ENCODE measurements at places on chromosomes 11 and 22. TPM values are rescaled to one million over a fixed set of nuclear protein-coding genes. Genes with fewer than 3 reads are reported as not detected.
A peak's percentile ranks its signal among the peaks of the same experiment; 100 is the strongest.

H19 gene
- total RNA-seq = not detected

- peak; percentile 62 for DNase-seq
These were observed 3.3 kb upstream of the ANKRD13D start for GRCh38 chr11:67285541-67286498.

DNA sequence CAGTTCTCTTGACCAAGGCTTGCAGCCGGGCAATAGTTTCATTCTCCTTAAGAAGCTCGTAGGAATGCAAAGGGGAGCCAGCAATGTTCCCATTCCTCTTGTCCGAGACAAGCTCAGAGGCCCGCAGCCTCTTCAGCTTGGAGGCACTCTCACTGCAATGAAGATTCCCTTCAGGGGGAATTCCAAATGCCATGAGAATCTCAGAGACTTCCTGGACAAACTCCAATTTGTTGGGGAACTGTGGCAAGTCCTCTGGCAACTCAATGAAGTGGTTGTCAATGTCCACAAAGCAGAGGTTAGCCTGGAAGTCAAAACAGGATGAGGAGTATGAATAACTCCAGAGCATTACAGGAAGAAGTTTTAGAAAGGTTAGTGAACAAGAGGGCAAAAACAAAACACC lies 84.4 kb downstream of the DENND5A start:
- no peak for DNase-seq

DNA sequence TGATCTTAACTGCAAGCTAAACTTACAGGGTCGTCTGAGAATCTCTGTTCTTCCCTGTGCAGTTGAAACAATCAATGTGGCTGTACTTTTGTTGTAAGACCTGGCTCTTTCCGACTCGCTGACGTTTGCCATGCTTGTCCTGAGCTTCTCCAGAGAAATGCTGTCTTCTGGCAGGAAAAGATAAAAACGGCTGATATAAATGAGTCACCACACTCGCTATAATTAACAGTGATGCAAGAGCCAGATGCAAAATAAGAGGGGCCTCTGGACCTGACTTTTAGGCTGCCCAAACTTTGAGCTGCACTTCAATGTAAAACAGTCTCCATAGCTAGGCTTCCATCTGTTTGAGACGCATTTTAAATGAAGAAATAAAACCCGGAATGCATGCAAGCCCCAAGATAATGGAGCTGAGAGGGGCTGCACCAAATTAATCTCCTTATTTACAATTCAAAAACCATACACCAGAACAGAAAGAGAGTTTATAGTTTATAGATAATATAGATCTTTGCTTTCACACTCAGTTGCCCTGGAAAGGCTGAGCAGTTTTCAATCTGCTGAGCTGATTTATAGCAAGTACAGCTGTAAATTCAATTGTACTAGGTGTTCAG lies 48.5 kb downstream of the WT1 start:
- DNase-seq = no peak

GRCh38 chr22:42725606-42726355 lies 5.1 kb upstream of the A4GALT start:
- no peak for DNase-seq

CARD18 gene
- not detected for total RNA-seq

- DNase-seq = no peak
These were observed 94.3 kb upstream of the ARHGAP42 start for GRCh38 chr11:100592619-100593260.

RPS19BP1 gene
- 158 TPM for total RNA-seq

All from CD8-positive, alpha-beta memory T cell (primary cell).